ENCODE measurements at places on chromosomes 7 and 10.

GRCh38 chr7:70092314-70093204 lies 494.3 kb downstream of the AUTS2 start:
- DNase-seq: no peak

DNA sequence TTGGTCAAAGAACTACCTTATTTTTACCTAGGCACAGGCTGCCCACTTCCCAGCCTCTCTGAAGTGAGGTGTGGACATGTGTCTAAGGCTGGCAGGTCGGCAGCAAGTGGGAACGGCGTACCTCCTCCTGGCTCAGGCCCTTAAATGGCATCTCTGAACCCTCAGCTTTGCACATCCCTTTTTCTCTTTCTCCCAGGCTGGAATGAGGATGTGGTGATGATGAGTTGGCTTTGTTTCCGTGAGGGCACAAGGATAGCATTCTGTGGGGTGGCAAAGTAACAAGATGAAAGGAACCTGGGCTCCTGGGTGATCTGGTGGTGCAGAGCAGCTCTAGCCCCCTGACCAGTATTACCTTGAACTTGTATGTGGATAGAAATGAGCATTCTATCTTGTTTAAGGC lies 196.8 kb downstream of the REEP3 start:
- no peak for DNase-seq

DNA sequence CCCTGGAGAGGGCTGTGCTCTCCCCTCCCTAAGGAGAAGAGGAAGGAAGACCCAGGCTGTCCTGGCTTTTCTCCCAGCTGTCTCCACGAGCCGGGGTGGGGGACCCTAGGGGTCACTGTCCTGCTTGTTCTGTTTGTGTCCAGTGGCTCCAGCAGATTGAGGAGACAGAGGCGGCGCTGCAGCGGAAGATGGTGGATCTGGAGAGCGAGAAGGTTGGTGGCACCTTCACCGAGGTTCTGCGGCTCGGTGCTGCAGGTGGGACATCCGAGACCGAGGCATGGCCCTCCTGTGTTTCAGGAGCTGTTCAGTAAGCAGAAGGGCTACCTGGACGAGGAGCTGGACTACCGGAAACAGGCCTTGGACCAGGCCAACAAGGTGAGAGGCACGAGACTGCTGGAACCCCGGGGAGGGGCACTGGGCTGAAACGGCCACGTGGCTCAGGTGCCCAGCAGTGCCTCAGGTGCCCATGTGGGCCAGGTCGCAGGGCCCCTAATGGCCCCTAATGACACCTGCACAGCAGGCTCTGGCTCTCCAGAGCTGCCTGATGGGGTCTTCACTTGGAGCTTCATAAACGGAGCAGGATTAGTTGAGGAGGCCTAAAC lies 33.0 kb upstream of the DPYSL4 start:
- DNase-seq: no peak

DNA sequence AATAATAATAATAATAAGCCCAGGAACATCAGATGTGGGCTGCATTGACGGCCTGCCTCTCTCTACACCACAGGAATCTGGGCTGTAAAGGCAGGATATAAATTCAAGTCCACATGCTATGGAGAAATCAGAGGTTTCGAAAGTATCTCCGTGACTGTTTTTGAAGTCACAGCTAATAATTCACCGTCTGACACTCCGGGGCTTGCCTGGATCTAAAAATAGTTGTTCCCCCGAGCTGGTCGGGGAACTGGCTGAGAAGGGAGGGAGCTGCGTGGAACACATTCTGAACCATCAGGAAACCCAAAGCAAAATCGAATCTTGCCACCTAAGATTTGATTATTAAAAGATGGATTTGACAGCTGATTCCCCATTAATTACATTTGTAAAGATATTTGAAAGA lies 35.4 kb downstream of the KLF6 start:
- no peak for DNase-seq

DNA sequence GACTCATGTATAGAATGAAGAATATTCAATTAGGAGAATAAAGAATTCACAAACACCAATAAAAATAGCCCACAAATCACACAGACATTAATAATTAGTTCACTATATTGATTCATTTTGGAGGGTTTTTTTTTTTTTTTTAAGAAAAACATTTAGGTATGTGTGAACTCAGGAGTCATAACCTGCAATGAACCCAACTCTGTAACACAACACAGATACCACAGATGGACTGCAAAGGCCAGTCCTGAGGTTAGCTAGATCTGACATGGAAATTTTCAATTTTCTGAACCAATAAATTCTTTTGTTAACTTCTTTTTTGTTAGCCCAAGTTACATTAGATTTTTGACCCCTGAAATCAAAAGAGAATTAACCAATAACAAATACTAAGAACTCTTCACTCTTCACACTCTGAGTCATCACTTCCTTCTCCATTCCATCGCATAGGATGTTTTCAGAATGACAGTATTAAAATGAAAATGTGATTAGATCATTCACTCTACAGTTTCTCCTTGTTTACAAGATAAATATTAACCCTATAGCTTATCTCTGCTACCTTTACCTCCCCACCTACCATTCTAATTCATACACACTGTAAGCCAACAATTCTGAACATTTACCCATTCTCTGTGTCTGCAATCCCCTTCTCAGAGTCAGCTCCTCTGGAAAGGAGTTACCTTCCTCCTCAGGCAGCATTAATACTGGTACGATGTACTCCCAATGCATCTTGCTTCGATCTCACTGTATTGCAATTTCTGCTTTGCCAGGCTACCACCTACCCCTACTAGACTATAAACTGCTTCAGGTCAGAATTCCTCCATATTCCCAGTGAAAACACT lies 141.5 kb downstream of the LRRN3 start:
- no peak for DNase-seq

DNA sequence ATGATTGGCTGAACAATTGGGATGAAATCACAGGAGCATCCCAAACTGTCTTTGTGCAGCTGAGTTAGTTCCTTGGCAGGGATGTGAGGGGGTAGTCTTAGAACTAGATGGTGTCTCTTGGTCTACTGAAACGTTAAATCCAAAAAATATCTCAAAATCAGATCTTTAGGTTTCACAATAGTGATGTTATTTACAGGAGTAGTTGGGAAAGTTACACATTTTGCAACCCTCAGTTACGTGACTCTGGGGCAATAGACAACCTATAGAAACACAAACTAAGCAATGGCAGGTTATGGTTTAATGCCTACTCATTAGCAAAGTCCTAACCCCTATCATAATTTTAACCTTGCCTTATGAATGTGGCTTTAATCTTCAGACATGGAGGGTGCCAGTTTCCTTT lies 24.0 kb downstream of the PKD1L1 start:
- no peak for DNase-seq

DNA sequence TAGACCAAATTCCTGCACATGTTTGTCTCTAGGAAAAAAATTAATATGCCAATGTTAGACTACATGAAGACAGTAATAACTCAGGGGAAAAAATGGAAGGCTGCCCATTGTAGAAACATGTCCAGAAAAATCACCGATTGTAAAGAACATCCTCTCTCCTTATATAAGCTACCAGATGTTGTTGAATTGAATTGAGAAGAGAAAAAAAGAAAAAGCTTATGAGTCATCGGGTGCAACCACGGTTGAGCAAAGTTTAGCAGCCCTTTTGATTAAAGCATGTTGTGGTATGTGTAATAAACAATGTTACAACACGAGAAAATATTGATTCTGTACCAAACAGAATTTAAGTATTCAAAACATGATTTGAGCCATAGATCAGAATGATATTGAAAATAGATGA lies 102.3 kb upstream of the ARHGAP21 start:
- no peak for DNase-seq

- no peak for DNase-seq
These were observed 143.4 kb upstream of the GLI3 start for GRCh38 chr7:42380401-42380800.

- no peak for DNase-seq
These were observed 60.3 kb upstream of the IL6 start for GRCh38 chr7:22666732-22667131.

DNA sequence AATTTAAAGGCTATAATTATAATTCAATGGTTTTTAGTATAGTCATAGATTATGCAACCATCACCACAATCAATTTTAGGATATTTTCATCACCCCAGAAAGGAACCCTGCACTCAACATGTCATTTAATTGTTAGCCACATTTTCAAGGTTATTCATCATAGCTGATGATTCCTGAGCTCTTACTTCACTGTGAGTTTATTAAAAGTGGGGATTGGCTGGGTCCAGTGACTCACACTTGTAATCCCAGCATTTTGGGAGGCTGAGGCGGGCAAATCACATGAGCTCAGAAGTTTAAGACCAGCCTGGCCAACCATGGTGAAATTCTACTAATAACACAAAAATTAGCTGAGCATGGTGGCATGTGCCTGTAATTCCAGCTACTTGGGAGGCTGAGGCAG lies 787 bp downstream of the CCL26 start:
- no peak for DNase-seq

GRCh38 chr10:61438141-61438988 lies 14.8 kb downstream of the TMEM26 start:
- no peak for DNase-seq

DNA sequence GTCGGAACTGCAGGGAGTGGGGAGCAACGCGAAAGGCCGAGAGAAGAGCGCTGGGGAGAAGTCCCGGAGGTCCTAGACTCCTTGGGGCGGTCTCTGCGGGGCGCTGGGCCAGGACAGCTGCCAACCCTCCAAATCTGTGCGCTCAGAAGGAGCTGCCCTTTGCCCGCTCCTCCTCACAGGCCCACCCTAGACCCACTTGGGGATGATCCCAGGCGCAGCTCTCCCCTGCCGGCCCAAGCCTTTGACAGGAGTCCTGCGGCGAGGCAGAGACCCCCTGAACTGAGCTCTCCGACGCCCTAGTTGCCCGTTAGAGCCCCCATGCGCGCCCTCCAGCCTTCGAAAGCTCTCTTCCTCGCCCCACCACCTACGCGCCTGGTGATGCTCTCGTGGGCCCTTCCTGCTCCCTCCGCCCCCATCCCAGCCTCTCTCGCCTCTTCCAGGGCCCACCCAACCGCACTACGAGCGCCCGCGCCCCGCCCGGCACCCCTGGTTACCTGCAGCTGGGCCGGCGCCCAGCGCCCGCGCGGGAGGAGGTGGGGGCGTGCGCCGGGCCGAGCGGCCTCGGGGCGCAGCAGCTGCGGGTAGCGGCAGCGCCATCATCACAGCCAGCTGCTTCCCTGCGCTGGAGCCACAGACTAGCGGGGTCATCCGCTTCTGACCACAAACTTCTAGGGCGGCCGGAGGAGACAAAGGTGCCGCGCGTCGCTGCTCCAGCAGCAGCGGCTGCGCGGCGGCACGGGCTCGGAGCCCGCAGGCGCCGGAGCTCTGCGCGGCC lies 353.4 kb downstream of the DNAJB6 start:
- DNase-seq: no peak

Data from CD8-positive, alpha-beta T cell (primary cell).